ENCODE measurements at places on chromosomes 3 and 15. TPM values are rescaled to one million over a fixed set of nuclear protein-coding genes. Genes with fewer than 3 reads are reported as not detected.

CAND2 gene
- total RNA-seq: 0.13 TPM

CDHR4 gene
- total RNA-seq: not detected

H1-8 gene
- total RNA-seq: not detected

C3orf70 gene
- total RNA-seq: 0.10 TPM

AMOTL2 gene
- 146 TPM for total RNA-seq

Measured in Panc1 (cell line).